ENCODE measurements at places on chromosomes 12 and 14.

- DNase-seq = no peak
Observed at GRCh38 chr12:47039079-47039478, 40.3 kb upstream of the PCED1B start.

DNA sequence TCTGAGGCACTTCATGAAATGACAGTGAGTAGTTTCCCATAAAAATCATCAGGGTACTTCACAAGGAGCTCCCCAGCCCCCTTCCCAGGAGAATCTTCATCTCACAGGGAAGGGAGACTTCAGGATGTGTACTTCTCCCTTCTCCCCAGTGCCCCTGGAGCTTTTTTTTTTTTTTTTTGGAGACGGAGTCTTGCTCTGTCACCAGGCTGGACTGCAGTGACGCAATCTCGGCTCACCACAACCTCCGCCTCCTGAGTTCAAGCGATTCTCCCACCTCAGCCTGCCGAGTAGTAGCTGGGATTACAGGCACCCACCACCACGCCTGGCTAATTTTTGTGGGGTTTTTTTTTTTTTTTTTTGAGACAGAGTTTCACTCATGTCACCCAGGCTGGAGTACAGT is 10.4 kb downstream of the ITPK1 start:
- no peak for DNase-seq

- no peak for DNase-seq
Observed at GRCh38 chr12:34292736-34293625, 270.7 kb downstream of the ALG10 start.

DNA sequence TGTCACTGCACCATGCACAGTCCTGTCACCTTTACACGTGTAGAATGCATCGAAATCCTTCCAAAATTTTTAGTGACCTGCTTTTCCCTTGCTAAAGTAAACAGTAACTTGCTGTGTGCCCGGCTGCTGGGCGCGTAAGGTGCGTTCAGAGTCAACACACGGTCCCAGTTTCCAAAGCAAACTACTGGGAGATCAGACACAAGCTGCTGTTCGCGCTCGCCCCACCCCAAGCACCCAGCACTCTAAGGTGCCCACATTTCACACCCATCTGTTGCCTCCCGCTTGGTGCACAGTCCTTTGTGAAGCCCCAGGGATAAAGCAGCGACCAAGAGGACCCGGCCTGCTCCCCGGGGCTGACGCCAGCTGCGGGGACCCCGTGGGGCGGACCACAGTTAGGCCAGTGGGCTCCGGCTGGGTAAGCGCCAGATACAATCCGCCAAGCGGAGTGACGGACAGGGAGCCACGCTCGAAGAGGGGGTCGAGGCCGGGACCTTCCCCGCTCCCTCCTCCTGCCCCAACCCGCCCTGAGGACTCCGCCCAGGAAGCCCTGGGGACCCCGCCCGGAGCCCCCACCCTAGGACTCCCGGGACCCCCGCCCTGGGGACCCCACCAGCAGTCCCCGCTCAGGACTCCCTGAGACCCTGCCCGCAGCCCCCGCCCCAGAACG is 633 bp downstream of the STX2 start:
- DNase-seq = peak; percentile 11

- DNase-seq = no peak
Observed at GRCh38 chr12:87981495-87981894, 47.7 kb downstream of the C12orf50 start.

GRCh38 chr14:47207617-47208016 is 467.8 kb downstream of the MDGA2 start:
- DNase-seq = no peak

Data from CD4-positive, alpha-beta T cell (primary cell).